ENCODE measurements at places on chromosomes 6 and 20.
A peak's percentile ranks its signal among the peaks of the same experiment; 100 is the strongest.

DNA sequence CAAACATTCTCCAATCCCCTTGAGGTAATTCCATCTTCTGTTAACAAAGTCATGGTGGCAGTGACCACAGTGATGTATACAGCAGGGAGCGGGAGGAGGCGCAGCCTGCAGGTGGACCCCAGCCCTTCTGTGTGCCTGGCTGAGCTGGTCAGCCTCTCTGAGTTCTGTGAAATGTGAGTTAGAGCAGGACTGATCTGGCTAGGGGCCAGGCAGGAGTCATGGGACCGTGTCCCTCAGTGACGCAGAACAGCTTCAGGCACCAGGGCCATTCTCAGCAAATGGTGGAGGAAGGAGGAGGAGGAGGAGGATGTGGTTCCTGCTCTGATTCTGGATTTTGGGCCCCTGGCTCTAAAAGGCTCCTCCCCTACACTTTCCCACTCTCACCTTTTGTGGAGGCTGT is 6.9 kb downstream of the PHACTR3 start:
- no peak for DNase-seq

DNA sequence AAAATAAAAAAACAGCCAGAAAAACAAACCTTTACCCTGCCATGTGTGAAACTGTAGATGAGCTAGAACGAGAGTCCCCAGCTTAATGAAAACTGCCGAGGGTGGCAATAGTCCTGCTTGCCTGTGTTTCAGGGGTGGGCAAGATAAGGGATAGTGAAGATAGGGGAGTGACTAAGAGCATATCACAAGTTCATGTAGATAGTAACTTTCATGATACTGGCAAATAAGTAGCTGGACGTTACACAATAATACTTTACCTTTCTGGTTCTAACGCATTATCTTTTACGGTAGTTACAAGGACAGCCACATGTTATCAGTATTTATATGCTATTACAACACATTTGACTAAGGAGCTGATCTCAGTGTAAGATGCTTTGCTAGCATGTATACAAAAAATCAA is 9.3 kb upstream of the FBXO9 start:
- DNase-seq, result no peak

- no peak for DNase-seq
Observed at GRCh38 chr6:109445382-109445781, 4.9 kb downstream of the SMPD2 start.

DNA sequence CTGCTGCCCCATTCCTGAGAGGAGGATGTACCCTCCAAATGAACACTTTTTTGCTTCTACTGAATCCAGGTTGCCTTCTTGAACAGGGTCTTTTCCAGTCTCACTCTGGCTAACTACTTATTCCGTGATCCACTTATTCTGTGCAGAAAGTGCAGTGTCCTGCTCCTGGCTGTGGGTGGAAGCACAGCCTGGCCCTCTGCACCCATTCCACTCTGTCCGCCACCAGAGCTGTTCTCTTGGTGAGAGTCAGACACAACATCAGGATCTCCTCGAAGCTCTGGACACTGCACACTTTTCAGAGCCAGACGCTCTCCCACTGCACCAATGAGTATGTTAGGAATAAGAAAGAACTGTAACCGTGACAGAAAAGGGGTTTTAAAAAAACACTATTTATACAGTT is 174.2 kb downstream of the MCHR2 start:
- DNase-seq, result no peak

- DNase-seq, result peak; percentile 9
Observed at GRCh38 chr6:85726206-85726605, 83.5 kb upstream of the SYNCRIP start.

- DNase-seq, result no peak
Observed at GRCh38 chr20:36306553-36307411, 643 bp downstream of the DLGAP4 start.

GRCh38 chr20:48828734-48829460 is 1.1 kb upstream of the PREX1 start:
- no peak for DNase-seq

DNA sequence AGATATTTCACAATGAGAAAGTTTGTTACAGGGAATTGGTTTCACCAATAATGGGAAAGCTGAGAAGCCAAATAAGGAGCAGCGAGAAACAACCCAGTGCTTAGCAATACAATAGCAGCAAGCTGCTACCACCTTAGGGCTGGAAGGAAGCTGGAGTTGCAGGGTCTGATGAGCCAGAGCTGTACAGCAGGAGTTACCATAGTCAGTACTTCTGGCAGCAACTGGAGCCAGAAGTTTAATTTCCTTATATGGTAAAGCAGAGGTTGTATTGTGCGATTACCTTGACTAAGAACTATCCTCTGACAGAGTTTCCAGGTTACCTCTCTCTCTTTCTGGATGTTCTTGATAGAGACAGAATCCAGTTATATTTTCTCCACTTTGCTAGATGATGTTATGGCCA is 137.1 kb upstream of the OLIG3 start:
- DNase-seq, result no peak

DNA sequence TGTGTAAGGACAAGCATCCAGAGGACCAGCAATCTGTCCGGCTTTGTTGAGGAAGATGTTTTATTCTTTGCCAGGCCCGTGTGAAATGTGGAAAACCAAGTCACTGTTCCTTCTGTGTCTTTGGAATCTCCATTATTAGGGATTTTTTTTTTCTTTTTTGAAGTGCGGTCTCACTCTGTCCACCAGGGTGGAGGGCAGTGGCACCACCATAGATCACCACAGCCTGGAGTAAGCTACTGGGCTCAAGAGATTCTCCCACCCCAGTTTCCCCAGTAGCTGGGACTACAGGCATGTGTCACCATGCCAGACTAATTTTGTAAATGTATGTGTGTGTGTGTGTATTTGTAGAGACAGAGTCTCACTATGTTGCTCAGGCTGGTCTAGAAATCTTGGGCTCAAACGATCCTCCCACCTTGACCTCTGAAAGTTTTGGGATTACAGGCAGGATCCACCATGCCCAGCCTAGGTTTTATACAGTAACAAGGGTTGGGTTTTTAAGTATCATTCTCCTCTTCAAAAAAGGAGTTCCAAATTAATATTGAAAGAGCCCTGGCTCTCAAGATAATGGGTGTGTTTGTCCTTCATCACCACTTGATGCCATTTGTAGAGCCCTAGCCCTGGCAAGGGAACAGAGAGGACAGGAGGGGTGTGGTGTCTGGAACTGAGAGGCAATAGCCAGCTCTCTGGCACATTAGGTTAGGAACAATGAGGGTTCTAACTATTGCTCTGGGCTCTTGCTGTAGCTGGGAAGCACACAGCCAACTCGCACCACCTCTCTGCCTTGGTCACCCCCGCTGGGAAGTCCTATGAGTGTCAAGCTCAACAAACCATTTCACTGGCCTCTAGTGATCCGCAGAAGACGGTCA is 3.1 kb downstream of the LAMP5 start:
- DNase-seq, result no peak

GRCh38 chr6:124995645-124996325 is 33.5 kb downstream of the RNF217 start:
- DNase-seq, result no peak

- DNase-seq, result no peak
Observed at GRCh38 chr6:166478782-166479592, 96.2 kb upstream of the MPC1 start.

DNA sequence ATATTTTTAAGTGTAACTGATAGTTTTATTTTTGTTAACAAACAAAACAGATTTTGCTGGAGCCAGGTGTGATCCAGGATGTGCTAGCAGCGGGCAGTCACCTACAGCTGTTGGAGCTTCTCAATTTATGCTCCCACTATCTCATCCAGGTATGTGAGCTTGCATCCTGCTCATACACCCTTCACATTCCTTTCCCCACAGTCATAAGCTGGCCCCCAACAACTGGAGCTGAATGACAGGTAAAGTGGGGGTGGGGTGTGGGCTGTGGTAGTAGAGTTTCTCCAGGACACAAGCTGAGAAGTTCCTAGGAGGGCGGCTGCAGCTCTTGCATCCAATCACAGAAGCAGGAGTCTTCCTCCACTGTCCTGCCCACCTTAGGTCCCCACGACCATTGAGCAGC is 140.1 kb downstream of the KLHL32 start:
- DNase-seq, result no peak

- no peak for DNase-seq
Observed at GRCh38 chr6:89941763-89942497, 47.7 kb downstream of the GJA10 start.

DNA sequence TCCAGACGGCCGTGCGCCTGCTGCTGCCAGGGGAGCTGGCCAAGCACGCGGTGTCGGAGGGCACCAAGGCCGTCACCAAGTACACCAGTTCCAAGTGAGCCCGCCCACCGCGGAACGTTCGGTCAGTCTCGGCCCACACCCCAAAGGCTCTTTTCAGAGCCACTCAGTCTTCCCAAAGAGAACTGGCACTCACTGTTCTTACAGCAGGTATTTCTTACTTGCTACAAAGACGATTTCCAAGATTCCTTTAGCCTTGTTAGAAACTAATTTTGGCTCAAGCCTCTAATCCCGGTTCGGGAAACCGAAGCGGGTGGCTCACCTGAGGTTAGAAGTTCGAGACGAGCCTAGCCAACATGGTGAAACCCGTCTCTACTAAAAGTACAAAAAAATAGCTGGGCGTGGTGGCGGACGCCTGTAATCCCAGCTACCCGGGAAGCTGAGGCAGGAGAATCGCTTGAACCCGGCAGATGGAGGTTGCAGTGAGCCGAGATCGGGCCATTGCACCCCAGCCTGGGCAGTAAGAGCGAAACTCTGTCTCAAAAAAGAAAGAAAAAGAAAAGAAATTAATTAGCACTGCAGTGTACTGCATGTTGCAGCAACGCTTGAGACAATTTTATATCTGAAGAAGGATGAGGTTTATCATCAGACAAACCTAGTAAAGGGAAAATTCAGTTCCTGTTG is 73.1 kb downstream of the OR2B2 start:
- DNase-seq, result peak; percentile 49

GRCh38 chr6:54681987-54682386 is 164.6 kb upstream of the FAM83B start:
- DNase-seq, result peak; percentile 41

DNA sequence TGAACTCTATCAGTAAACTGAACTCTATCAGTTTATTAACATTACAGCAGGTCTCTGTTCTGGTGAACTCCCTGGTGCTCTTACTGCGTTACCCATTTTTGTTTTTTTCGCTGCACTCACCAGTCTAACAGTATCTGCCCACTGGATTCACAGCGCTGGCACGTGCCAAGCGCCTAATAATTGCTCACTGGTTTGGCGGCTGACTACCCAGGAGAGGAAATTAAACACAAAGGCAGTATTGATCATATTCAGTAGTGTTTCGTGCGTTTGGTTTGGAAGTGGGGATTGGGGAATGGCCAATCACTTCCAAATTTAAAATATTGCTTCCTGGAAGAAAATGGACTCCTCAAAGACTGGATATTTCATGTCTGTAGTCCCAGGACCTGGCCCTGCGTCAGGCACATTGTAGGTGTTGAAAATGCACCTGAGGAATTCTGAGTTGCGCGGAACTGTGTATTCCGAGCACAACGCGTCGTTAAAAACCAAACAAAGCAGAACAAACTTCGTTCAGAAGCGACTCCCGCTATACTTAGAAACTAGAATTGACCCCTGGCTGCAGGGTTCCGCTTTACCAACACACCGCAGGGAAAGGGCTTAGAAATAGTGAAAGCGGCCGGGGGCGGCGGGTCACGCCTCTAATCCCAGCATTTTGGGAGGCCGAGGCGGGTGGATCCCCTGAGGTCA is 1.1 kb upstream of the RPS12 start:
- peak; percentile 68 for DNase-seq

- DNase-seq, result peak; percentile 40
Observed at GRCh38 chr20:53655625-53656292, 62.1 kb upstream of the ZNF217 start.

DNA sequence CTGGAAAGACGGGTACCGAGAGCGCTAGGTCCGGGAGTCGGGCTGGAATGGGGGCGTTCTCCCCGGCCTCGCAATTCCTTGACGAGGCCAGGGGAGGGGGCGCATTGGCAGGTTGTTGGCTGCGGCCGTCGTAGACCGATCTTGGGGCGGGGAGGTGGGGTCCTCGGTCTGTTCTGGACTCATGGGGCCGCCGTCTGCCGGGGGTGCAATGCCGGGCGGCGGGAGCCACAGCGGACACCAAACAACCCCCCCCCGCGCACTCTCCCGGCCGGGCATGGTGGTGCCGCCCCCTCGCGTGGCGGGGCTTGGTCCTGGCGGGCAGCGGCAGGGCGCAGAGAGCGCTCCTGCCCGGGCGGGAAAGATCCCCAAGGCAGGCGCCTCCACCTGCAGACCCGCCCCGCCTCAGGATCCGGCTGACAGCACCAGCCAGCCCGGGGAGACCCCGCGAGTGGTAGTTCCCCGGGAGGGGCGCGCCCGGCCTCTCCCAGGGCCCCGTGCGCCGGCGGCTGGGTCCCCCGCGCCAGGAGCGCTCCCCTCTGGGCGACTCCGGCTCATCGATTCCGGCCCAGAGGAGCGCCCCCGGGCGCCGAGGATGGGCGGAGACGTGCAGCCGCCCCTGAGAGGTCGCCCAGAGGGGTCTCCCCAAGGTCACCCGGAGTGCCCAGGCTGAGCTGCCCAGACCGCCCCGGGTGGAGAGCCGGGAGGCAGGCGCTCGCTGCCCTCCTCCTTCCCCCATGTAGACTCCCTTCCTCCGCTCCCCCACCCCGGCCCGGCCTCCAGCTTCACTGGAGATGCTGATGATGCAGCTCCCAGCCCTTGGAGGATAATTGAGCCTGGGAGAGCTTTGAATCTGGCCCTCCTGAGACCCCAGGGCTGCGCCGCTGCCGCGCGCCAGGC is 709 bp downstream of the PPP1R16B start:
- DNase-seq, result no peak

- no peak for DNase-seq
Observed at GRCh38 chr20:35849706-35850105, 77.9 kb downstream of the PHF20 start.

- DNase-seq, result no peak
Observed at GRCh38 chr6:139654888-139655782, 280.7 kb upstream of the CITED2 start.

GRCh38 chr6:3328796-3329195 is 70.0 kb downstream of the PSMG4 start:
- DNase-seq, result no peak

DNA sequence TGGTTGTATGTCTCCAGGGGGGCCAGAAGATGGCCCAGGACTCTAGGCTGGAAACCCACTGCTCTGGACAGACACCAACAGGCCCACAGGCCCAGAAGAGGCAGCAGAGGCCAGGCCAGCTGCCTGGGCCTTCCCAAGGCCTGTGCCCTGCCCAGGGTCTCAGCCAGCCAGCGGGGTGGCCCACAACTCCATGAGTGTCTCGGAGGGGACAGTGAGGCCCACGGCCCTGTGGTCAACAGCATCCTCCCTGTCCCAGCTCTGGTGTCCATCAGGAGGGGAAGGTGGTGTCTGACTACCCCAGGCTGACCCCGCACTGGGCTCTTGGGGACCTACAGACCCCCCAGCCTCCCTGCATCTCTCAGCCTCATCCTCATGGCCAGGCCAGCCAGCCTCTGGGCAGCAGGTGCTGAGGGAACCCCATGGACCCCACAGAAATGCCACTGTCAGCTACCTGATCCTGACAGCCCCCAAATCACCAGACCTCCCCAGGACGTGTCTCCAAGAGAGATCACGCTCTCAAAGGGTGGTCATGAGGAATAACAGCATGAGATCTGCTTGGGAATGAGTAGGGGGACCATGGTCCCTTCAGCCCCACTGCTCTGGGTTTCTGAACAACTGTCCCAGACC is 112.4 kb downstream of the NOL4L start:
- no peak for DNase-seq

- DNase-seq, result peak; percentile 43
Observed at GRCh38 chr20:58810116-58810878, 40.4 kb downstream of the GNAS-AS1 start.

GRCh38 chr6:35228481-35228880 is 14.7 kb downstream of the SCUBE3 start:
- DNase-seq, result no peak

- DNase-seq, result no peak
Observed at GRCh38 chr6:109097661-109098060, 2.4 kb downstream of the CEP57L1 start.

All from astrocyte of the spinal cord (primary cell).